ENCODE measurements at places on chromosomes 7 and 10.

DNA sequence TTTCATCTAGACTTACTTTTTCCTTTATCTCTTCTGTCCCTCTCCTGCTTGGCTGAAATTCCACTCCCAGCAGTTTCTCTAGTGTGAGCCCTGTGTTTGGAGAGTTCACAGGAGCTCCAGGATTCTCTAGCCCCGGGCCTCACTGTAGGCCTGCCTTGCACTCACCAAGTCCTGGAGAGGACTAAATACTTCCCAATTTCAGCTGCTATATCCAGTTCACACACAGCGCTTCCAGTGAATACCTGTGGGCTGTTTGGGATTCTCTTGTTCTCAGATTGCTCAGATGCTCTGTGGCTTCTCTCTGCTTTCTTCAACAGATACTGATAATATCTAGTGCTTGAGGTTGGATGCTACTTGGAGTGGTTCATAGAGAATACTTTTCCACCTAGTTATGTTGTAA is 46.0 kb downstream of the MINPP1 start:
- no peak for DNase-seq

- DNase-seq = no peak
Measured at GRCh38 chr10:23793577-23793976, 354.7 kb downstream of the OTUD1 start.

- no peak for DNase-seq
Measured at GRCh38 chr7:123824754-123825067, 20.3 kb upstream of the HYAL4 start.

- DNase-seq = no peak
Measured at GRCh38 chr10:52170776-52171175, 143.3 kb upstream of the DKK1 start.

DNA sequence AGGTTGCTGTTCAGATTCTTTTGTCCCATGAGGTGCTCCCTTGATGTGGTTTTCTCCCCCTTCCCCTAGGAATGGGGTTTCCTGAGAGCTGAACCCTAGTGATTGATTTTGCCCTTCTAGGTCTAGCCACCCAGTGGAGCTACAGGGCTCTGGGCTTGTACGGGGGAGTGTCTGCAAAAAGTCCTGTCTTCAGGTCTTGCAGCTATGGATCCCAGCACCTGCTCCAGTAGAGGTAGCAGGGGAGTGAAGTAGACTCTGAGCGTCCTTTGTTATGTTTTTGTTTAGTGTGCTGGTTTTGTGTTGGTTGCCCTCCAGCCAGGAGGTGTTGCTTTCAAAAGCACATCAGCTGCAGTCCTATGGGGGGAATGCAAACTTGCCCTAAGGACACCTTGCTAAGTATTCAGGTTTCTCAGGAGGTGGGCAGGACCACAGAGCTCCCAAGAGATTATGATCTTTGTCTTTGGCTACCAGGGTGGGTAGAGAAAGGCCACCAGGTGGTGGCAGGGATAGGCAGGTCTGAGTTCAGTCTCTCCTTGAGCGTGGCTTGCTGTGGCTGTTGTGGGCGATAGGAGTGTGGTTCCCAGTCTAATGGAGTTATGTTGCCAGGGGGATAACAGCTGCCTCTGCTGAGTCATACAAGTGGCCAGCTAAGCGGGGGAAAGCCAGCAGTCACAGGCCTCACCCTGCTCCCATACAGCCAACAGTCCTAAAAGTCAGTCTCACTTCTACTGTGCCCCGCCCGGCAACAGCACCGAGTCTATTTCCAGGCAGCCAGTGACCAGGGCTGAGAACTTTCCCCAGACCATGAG is 92.4 kb upstream of the JCAD start:
- no peak for DNase-seq

GRCh38 chr10:62459072-62459471 is 84.9 kb downstream of the ZNF365 start:
- no peak for DNase-seq

- no peak for DNase-seq
Measured at GRCh38 chr7:105178928-105179541, 165.0 kb downstream of the KMT2E start.

DNA sequence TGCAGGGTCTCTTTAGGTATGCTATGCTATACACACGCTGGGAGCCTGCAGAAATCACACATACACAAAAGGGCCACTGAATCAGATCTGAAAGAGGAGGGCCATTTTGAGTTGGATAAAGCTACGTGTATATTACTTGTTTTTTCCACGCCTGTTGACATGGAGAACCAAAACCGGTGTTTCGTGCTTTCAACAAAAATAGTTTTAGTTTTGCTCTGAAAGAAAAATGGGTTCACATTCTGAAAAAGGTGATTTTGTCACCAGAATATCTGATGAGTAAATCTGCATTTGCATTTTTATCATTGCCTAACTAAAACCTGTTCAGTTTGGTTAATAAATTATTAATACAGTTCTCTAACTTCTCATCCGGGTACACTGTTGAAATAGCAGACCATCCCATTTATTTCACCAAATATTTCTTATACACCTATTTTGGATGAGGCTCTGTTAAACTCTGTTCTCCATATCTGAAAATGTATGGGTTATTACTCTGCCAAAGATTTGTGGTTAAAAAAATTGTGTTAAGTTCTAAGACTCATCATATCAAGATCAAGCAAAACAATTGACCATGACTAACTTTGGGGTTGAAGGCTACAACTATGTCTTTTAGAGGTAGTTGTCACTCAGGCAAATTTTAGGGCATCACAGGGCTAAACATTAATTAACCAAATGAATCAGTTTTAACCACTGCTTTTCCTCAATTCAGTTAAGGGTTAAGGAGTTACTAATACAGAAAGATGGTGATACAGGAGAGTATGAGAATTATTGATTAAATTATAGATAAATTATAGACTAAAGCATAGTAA is 101.2 kb upstream of the RPA3 start:
- DNase-seq = no peak
